ENCODE measurements at places on chromosomes 13 and 19. TPM values are rescaled to one million over a fixed set of nuclear protein-coding genes. Genes with fewer than 3 reads are reported as not detected.

Gene IRF2BP1
- polyA plus RNA-seq = 4.5 TPM

DNA sequence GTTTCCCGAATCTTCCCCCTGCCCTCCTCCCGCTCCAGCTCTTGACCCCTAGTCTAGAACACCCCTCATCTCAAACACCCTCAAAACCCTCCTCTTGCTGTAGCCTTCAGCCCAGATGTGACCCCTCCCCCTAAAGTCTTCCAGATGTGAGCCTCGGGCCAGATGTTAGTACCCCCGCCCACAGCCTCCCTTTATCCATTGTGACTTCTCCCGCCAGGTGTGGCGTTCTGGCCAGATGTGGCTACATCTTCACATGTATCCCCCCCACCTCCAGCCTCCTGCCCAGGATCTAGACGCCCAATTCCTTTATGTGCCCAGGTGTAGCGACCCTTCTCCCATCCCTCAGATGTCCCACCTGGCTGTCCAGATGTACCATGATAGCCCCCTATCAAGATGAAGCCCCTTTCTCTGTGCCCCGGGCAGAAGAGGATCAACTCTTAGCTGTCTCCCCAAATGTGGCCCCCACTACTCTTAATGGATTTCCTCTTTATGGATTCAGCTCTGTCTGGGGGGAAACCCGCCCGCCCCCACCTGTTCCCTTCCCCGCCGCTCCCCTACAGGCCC lies 517 bp upstream of the LTBP4 start:
- no peak overlapping the region for H3K4me3 ChIP-seq
- H3K27me3 ChIP-seq = peaks cover 11% of the 10 kb centered on the region
- peaks cover 83% of the 10 kb centered on the region for H3K4me1 ChIP-seq
- no peak for DNase-seq
- H3K27ac ChIP-seq = no peak overlapping the region
- H3K36me3 ChIP-seq = no peaks in the 10 kb centered on the region

- no peak for DNase-seq
- no peak overlapping the region for H3K4me3 ChIP-seq
- peaks cover 2% of the 10 kb centered on the region for H3K27me3 ChIP-seq
- H3K36me3 ChIP-seq = no peaks in the 10 kb centered on the region
Measured at GRCh38 chr19:41599175-41599966, 23.4 kb downstream of the CEACAM21 start.

GRCh38 chr19:51607920-51608562 lies 22.2 kb downstream of the SIGLEC5 start:
- DNase-seq = peak; percentile 55
- no peaks in the 10 kb centered on the region for H3K4me1 ChIP-seq
- no peak overlapping the region for H3K4me3 ChIP-seq
- H3K36me3 ChIP-seq = no peaks in the 10 kb centered on the region

- H3K36me3 ChIP-seq = peaks cover 45% of the 10 kb centered on the region
- H3K4me1 ChIP-seq = peaks cover 15% of the 10 kb centered on the region
- no peaks in the 10 kb centered on the region for H3K27me3 ChIP-seq
- H3K27ac ChIP-seq = no peak overlapping the region
Measured at GRCh38 chr19:48970923-48971395, 5.8 kb downstream of the FTL start.

Gene ACER1
- 3.4 TPM for polyA plus RNA-seq

Gene CYP2A6
- not detected for polyA plus RNA-seq

- H3K4me3 ChIP-seq = no peak overlapping the region
- peaks cover 9% of the 10 kb centered on the region for H3K4me1 ChIP-seq
- peaks cover 12% of the 10 kb centered on the region for H3K36me3 ChIP-seq
Measured at GRCh38 chr19:45528744-45529419, 21.6 kb downstream of the VASP start.

- DNase-seq = no peak
- H3K36me3 ChIP-seq = no peaks in the 10 kb centered on the region
- H3K27ac ChIP-seq = no peak overlapping the region
- no peaks in the 10 kb centered on the region for H3K4me1 ChIP-seq
Measured at GRCh38 chr13:83223546-83223945, 658.7 kb downstream of the SLITRK1 start.

Gene PRR22
- polyA plus RNA-seq = not detected

DNA sequence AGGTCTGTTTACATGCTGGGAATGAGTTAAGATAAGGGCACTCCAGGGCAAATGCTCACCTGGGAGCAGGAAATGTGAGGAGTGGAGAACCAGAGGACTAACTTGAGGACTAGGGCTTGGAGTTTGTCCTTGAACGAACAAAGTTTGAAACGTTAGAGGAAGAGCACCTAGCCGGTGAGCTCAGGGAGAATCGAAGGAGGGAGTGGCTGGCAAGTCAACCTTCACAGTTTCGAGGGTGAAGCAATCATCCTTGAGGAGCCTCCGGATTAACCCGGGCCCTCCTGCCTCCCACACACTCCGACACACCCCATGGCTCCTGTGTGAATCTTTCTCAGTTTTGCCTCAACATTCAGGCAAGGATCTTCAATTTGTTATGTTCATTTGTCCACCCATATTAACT lies 58.6 kb downstream of the LMO7 start:
- H3K4me1 ChIP-seq = peaks cover 4% of the 10 kb centered on the region
- no peaks in the 10 kb centered on the region for H3K36me3 ChIP-seq
- H3K27ac ChIP-seq = no peak overlapping the region
- H3K4me3 ChIP-seq = no peak overlapping the region
- H3K27me3 ChIP-seq = no peaks in the 10 kb centered on the region
- no peak for DNase-seq

GRCh38 chr13:101455863-101456262 lies 3.4 kb downstream of the ITGBL1 start:
- H3K27me3 ChIP-seq = no peaks in the 10 kb centered on the region
- DNase-seq = no peak
- no peak overlapping the region for H3K4me3 ChIP-seq
- no peak overlapping the region for H3K27ac ChIP-seq
- H3K36me3 ChIP-seq = no peaks in the 10 kb centered on the region
- H3K4me1 ChIP-seq = peaks cover 9% of the 10 kb centered on the region

- H3K4me3 ChIP-seq = no peak overlapping the region
- H3K27me3 ChIP-seq = no peaks in the 10 kb centered on the region
Measured at GRCh38 chr13:108741930-108742329, 112.5 kb downstream of the MYO16 start.

DNA sequence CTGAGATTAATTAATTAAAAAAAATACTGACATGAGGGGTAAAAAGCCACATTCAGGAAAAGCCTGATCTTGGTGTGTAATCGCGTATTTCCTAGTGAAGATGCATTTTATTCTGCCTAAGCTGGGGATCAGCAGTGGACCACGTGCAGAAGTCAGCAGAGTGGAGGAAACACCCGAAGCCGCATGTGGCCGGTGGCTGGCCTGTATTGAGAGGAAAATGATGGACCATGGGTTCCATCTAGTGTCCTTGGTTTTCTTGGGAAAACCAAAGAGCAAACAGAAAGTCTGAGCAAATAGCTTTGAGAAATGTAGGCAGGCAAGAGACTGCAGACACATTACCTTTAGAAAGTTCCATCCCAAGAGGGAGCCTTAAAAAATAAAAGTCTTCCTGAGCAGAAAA lies 23.7 kb upstream of the SHISA2 start:
- no peak for DNase-seq
- no peak overlapping the region for H3K4me3 ChIP-seq
- H3K4me1 ChIP-seq = no peaks in the 10 kb centered on the region

Gene PBX4
- 4.1 TPM for polyA plus RNA-seq

GRCh38 chr19:50461066-50461875 lies 15.0 kb upstream of the EMC10 start:
- H3K27ac ChIP-seq = no peak overlapping the region
- peaks cover 5% of the 10 kb centered on the region for H3K4me1 ChIP-seq
- H3K27me3 ChIP-seq = no peaks in the 10 kb centered on the region
- no peak overlapping the region for H3K4me3 ChIP-seq
- DNase-seq = peak; percentile 49
- no peaks in the 10 kb centered on the region for H3K36me3 ChIP-seq

GRCh38 chr19:4800591-4801081 lies 9.1 kb downstream of the FEM1A start:
- H3K4me1 ChIP-seq = peaks cover 9% of the 10 kb centered on the region
- H3K36me3 ChIP-seq = peaks cover 13% of the 10 kb centered on the region

Gene CEACAM3
- not detected for polyA plus RNA-seq

DNA sequence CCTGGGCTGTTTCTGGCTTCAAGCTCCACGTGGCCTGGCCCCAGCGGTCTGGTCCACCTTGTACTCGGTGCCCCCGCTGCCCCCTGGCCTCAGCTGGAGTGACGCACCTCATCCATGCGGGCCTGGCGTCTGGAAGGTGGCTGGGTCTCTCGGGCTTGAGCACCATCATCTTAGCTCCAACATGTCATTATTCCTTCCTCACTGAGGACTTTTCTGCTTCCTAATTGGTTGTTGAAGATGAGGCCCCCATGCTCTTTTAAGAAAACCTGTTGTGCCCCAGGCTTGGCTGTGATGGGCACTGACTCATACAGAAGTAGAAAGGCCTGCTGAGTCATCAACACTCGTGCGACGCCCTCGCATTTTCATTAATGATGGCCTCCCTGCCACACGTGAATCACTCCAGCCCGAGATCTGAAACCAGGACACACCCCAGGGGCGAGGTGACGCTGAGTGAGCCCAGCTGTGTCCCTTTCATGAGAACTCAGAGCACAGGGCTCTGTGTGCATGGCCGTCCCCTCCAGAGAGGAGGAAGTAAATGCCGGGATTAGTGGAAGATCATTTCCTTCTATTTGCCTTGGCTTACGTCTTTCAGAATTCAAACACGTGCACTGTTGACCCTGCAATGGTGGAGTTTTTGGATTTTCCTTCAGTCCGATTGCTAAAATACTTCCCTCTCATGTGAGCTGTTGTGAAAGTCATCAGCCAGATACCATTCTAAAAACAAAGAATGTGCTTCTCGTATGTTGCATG lies 14.0 kb upstream of the GJA3 start:
- H3K36me3 ChIP-seq = no peaks in the 10 kb centered on the region
- no peak overlapping the region for H3K4me3 ChIP-seq
- peaks cover 14% of the 10 kb centered on the region for H3K27me3 ChIP-seq
- H3K4me1 ChIP-seq = peaks cover 3% of the 10 kb centered on the region
- no peak overlapping the region for H3K27ac ChIP-seq

DNA sequence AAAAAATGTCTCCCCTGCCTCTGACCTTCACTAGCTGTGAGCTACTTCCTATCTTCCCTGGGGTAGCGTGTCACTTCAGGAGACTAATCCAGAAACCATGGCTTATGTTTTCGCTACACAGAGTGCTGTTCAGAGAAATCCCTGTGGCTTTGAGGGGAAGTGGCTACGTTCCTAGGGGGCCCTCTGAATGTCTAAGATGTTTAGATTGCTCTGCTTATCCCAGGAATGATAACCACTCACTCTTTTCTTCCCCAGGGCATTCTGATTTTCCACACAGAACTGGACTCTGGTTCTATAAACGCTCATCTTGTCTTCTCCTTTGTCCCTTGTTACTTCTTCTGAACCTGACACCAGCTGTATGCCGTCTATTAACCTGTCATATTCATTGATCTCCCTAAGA lies 572.5 kb downstream of the OLFM4 start:
- H3K36me3 ChIP-seq = no peaks in the 10 kb centered on the region
- no peak for DNase-seq
- H3K27me3 ChIP-seq = no peaks in the 10 kb centered on the region
- H3K27ac ChIP-seq = no peak overlapping the region
- no peaks in the 10 kb centered on the region for H3K4me1 ChIP-seq

Gene DHDH
- 2.4 TPM for polyA plus RNA-seq

Gene SYCN
- not detected for polyA plus RNA-seq

DNA sequence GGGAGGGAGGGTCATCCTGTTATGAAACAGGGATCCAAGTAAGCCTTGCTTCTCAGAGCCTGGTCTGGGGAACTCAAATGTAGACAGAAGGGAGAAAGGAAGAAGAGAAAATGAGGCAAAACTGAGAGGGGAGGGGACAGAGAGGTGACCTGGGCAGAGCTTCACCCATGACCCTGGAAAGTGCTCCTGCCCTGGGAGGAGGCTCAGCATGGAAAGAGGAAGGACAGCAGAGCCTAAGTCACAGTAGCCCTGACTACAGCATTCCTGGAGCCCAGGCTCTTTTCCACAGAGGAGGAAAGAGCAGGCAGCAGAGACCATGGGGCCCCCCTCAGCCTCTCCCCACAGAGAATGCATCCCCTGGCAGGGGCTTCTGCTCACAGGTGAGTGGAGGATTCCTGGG lies at the start of gene CEACAM3:
Gene CEACAM3 (plus strand): TSS at position 226 of the 400 bp plus-strand sequence. CDS start 91 bp downstream, at position 317.
- H3K4me1 ChIP-seq = no peaks in the 10 kb centered on the region
- H3K36me3 ChIP-seq = no peaks in the 10 kb centered on the region
- peaks cover 5% of the 10 kb centered on the region for H3K27me3 ChIP-seq
- H3K27ac ChIP-seq = no peak within 1 kb of the TSS
